ENCODE measurements at places on chromosomes 3 and 15.

DNA sequence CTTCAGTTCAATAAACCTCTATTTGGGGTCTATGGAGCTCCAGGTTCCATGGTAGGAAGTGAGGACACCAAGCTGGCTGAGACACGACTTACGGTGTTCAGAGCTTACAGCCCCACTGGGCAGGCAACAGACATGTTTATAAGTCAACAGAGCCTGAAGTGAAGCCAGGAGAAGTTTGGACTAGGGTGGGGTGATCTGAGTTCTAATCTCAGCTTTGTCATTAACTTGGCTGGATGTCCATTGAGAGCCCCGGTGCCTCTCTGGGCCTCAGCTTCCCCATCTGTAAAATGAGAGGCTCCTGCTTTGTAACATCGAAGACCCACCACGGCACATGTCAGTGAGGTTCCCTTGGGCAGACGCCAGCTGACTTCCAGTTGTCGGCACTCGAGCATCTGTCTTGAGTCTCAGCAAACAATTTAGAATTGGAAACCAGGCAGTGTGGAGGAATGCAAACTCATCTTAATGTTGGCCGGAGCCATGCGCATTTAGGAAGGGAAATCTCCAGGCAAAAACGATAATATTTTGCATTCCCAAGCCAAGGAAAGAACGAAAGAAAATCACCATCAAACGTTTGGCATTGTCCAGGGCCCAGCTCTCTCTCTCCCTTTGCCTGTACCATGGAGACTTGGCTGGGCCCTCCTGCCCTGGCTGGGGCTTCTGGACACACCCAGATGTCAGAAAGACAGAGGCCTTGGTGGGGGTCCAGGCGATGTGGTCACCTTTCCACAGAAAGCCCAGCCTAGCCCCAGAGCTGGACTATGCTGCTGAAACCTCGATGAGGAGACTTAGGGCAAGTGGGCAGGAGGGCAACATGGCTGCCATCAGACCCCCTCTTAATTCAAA is 18.4 kb downstream of the ITGA11 start:
- no peak for DNase-seq

DNA sequence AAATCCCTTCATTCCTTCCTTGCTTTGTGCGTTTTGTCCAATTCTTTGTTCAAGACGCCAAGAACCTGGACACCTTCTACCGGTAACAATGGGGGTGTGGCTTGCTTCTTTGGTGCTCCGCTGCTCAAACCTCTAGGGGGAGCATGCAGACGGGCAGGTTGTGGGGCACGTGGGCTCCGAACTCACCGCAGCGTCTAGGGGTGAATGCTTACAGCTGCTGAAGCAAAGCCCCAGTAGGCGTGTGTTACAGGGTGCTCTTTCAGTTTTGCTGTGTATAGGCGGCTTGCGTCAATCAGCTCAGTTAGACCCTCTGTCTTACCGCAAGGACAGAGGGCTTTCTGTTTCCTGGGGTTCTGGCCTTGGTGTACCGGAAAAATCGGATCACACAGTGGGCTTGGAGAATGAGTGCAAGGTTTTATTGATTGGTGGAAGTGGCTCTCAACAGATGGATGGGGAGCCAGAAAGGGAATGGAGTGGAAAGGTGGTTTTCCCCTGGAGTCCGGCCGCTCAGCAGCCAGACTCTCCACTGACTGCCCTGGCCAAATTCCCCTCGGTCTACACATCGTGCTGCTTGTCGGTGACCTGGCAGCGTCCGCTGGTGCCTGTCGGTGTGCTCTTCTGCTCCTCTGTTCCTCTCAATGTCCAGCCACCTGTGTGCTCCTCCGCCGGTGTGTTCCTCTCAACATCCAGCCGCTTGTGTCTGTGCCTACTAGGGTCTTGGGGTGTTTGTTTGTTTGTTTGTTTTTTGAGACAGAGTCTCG is 1.2 kb upstream of the LRRC34 start:
- no peak for DNase-seq

DNA sequence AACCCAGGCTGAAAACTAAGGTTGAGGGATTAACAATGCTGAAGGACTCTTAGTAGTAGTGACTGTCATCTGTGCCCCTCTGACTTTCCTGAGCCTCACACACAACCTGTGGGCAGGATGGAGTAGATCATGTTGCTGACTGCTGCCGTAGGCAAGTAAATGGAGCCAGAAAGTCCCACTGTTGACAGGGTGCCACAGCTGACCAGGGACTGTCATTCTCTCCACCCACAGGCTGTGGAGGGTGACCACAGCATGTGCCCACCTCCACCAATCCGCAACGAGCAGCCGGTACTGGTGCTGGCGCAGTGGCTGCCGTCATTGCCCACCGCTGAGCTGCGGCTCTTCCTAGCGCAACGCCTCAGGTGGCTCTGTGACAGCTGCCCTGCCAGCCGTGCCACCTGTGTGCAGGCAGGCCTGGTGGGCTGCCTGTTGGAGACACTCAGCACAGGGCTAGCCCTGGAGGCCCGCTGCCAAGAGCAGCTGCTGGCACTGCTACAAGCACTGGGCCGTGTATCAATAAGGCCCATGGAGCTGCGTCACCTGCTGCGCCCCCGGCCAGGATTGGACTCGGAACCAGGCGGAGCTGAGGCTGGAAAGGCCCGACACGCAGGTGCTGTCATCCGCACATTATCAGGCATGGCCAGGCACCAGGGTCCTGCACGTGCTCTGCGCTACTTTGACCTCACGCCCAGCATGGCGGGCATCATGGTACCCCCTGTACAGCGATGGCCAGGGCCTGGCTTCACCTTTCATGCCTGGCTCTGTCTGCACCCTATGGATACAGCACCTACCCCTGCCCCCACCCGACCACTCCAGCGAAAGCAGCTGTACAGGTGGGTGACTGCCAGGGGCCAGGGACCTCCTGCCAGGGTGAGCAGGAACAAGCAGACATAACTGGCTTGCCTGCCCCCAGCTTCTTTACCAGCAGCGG is 15.6 kb downstream of the NBEAL2 start:
- DNase-seq = no peak

GRCh38 chr15:81939604-81940440 is 106.0 kb downstream of the MEX3B start:
- peak; percentile 50 for DNase-seq

- no peak for DNase-seq
These were observed 622.1 kb downstream of the IGSF11 start for GRCh38 chr3:118412503-118412902.

DNA sequence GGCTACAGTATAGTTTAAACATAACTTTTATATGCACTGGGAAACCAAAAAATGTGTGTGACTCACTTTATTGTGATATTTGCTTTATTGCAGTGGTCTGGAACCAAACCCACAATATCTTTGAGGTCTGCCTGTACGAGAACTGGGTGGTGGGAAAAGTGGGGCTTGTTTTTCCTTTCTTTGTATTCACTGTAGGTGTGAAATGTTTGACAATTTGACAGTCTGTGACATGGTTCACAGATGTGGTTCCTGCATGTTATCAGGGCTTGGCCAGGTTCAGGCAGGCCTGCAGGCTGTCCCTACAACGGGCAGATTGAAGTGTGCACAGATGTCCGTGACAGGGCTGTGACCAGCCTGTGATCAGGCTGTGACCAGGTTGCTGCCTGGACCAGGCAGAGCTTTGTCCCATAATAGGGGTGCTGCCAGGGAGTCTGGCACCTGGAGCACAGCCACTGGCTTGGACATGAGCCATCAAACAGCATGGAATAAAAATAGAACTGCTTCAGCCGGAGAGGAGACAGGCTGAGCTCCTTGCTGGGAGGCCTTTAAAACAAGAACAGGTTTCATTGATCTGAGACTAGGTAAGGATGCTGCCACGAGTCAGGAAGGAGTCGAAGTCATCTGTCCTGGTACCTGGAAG is 61.0 kb downstream of the KLF13 start:
- peak; percentile 46 for DNase-seq

- DNase-seq = peak; percentile 9
These were observed 312.1 kb upstream of the TGFBR2 start for GRCh38 chr3:30294241-30294667.

DNA sequence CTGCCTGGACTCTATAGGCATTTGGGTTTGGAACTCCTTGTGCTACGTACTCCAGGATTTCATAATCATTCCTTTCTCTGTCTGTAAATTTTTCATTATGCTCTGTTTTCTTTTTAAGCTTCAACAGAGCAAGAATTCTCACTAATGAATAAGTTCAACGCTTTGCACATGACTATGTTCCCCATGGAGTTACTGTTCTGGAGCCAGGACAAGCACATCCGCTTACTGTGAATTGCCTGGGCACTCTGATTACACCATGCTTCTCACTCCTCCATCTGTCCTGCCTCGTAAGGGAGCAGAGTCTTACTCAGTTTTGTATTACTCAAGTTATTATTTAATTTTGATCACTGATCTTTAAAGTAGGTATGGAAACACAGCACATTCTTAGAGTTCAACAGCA is 472.7 kb downstream of the RAP2B start:
- DNase-seq = no peak

DNA sequence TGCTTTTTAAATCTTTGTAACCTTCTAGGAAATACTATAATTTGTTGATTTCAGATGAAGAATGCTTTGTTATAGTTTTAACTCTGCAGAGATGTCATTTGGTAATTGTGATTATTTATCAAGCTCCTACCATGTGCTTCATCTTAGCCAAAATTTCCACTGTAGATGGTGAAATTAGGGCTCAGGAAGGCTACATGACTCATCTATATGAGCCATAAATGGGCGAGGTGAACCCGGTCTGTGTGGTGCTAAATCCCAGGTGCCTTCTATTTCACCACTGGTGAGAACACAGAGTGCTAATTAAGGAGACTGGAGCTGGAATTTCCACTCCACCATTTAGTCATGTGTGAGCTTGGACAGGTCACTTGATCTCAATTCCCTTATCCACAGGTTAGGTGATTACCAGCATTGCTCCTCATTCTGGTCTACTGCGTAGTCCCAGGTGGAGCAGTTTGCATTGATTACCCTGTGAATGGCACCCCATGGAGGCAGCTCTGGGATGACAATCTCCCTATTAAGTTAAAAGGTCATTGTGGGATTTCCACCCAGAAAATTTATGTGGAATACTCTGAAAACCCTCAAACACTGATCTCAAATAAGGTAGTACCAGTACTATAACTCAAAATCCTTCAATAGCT is 2.8 kb upstream of the CCR3 start:
- no peak for DNase-seq

DNA sequence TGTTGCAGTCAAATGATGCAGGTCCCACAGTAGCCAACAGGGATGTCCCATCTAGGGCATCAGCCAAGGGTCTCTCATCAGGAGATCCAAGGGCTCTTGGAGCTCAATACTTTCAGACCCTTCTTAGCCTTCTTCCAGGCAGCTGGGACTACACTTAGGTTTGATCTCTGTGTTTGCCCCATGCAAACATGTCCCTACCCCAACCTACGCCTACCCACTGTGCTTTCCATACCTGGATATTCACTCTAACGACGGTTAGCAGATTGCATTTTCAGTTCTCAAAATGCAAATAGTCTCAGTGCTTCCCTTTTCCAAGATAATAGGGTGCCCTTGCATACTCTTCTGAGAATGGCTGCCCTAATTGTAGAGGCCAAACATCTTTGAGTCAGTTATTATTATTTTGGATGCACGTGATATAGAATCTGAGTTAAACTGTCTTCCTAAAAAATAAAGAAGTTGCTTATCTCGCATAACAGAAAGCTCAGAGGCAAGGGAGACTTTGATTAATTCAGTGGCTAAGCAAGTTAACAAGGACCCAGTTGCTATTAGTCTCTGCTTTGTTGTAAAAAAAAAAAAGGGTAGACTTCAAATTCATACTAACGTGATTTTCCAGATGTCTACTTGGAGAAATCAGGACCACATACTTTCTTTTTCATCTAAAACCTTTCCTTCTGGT is 1.0 kb upstream of the CEP70 start:
- DNase-seq = no peak

DNA sequence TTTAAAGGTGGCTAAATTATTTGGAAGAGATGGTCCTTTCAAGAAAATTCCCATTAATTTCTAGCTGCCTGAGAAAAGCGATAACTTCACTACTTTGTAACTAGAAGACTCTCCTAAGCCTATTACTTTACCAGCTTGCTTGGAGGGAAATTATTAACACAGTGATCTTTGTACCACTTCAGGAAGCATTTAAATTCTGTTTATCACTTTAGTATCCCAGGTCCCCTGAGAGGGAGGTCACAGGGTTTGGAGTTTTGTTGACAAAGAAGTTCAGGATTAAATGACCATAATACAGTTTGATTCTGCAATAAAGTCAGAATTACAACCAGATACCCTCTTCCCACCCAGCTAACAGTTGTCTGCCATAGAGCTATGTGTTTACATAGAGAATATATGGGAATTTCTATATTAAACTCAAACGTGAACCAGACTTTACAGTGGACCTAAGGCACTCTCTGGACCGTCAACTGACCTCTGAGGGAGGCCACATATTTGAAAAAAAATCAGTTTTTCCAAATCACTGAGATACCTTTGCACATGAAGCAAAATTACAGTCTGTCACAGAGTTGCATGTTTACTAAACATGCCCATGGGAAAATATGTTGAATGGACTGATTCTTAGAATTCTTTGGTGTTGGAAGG is 3.0 kb downstream of the SLC27A2 start:
- no peak for DNase-seq

- no peak for DNase-seq
These were observed 362.4 kb upstream of the LRRC3B start for GRCh38 chr3:26260139-26260538.

DNA sequence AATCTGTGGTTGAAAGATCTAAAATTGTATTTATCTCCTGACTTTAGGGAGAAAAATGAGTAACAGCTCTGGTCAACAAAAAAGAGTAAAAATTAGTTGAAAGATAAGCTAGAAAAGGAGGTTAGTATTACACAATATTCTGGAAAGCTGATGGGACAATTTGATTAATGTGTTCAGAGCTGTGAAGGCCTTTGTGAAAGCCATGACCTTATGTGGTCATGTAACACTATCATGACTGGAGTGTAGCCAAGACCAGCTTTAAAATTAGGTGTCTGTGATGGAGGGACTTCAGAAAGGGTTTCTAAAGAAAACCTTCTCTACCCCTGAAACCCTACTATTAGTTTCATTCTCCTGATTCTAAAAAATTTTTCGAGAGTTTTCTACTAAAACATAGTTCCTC is 127.2 kb downstream of the NFKBIZ start:
- DNase-seq = no peak

- DNase-seq = no peak
These were observed 1.7 kb downstream of the SLC25A20 start for GRCh38 chr3:48896936-48897335.

DNA sequence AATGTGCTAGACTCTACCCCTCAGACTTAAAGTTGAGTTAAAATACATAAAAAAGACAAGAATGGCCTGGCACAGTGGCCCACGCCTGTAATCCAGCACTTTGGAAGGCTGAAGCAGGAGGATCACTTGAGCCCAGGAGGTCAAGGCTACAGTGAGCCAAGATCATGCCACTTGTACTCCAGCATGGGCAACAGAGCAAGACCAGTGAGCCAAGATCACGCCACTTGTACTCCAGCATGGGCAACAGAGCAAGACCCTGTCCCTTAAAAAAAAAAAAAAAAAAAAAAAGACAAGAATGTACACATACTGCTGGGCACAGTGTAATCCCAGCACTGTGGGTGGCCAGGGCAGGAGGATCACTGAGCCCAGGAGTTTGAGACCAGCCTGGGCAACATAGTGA is 17.4 kb downstream of the DIS3L start:
- DNase-seq = no peak

GRCh38 chr3:150114873-150115540 is 144.3 kb upstream of the PFN2 start:
- DNase-seq = peak; percentile 10

Data from NCI-H1417 (cell line).